ENCODE measurements at places on chromosomes 4 and X.

DNA sequence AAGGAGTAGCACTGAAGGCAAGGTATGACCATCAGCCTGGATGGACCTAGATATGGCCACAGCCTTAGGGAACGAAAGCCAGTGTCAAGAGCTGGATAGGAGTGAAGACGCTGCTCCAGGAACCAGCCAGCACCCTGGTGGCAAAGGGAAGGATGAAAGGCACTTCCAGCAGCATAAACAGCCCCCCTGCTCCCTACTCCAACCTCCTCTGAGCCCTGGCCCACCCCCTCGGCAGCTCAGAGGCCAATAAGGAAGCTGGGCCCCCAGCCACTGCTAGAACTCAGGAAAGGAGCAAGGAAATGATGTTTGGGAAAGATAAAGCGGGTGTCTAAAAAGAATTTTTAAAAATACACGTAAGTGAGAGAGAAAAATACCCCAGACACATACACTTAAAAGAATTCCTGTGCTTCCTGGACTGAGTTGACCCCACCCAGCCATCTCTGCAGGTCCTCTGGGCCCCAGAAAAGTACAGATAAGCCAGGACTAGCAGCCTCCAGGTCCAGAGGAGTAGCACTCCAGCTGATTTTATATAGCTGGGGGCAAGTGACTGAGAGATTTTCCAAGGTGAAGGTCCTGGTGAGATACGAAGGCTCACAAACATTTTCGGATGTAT is 170.4 kb downstream of the SHROOM4 start:
- no peak for DNase-seq

GRCh38 chrX:105658136-105658535 is 164.2 kb upstream of the NRK start:
- DNase-seq: no peak

DNA sequence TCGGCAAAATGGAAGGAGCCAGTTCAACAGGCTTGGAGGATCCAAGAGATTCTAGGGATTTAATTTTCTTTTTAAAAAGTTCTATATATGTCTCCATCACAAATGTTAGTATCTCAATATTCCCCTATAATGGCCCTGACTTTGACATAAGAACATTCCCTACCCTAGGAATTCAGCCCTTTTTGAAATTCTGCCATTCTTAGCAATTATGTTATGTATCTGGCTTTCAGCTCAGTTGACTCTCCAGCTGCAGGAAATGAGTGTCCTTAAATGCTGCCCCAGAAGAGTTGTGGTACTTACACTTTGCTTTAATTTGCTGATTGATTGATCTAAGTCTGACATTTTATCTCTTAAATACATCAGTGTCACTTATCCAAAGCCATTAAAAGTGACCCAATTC is 1454.3 kb downstream of the FSTL5 start:
- no peak for DNase-seq

GRCh38 chrX:567891-568290 is 62.7 kb upstream of the SHOX start:
- no peak for DNase-seq

- no peak for DNase-seq
Observed at GRCh38 chr4:94852616-94853015, 94.9 kb downstream of the BMPR1B start.

- no peak for DNase-seq
Observed at GRCh38 chr4:57075367-57075766, 34.8 kb downstream of the IGFBP7 start.

DNA sequence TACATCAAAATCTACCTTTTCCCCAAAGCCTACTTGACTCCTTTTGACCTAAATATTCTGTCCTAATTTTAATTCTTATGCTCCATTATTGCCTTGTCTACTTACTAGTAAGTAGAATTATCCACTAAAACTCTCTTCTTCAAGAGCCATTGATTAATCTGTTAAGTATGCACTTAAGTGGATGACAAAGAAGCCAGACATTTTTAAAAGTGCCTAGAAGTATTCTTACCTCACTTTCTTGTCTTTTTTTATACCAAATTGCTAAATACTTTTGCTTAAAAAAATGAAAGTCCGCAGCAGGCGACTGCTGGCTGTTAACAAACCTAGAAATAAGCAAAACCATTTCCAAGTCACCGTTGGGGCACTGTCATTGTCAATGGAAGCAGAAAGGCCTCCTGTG is 20.1 kb upstream of the FRMPD4 start:
- no peak for DNase-seq

DNA sequence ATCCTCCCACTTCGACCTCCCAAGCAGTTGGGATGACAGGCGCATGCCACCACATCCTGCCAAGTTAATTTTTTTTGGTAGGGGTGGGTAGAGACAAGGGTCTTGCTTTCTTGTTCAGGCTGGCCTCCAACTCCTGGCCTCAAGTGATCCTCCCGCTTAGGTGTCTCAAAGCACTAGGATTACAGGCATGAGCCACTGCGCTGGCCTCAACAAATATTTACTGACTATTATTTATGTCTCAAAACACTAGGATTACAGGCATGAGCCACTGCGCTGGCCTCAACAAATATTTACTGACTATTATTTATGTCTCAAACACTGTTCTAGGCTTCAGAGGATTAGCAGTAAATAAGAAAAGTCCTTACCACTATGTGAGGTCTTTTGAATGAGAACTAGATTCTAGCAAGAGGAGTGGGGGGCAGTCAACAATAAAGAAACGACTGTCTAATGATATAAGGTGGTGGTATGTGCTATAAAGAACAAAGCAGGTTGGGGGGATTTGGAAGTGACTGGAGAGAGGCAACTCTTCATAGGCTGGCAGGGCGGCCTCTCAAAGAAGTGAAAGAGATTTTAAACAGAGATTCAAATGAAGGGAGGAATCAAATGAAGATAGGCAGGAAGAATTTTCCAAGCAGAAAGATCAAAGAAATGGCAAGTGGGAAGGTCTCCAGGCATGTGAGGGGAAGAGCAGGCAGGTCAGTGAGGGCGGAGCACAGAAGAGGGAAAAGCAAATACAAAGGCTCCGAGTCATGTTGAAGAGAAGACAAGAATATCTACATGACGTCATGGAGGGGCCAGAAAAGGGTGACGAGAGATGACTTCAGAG is 12.7 kb upstream of the ACSL1 start:
- DNase-seq: no peak

DNA sequence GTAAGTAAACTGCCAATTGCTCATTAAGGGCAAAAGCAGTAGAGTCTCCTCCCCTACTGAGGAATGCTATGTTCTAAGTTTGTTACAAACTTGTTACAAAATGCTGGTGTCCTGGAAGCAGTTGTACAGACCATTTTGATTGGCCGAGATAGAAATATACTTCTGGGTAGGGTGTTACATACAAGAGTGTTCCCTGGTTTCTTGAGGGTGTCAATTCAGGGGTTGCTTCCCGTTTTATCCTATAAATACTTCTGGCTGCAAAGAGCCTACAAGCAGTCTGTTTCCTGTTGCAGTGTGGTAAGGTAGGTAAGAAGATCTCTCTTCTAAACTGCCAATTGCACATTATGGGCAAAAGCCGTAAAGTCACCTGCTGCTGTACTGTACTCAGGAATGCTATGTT is 5.7 kb downstream of the TRPC5OS start:
- DNase-seq: no peak

DNA sequence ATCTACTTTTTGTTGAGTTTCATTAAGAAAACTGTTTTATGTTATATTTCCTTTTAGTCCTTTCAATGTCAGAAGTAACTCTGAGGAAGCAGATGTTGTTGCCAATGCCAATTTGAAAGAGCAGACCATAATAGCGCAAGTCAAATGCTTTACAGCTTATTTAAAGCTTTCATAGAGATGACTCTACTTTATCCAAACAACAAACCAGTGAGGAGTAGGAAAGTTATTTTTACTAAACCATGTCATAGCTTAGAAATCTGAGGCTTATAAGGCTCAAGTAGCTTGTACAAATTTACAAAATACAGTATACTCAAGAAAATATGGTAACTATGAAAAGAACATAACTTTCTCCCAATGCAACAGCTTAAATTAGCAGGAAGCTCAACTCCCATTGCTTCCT is 40.1 kb upstream of the SPOCK3 start:
- no peak for DNase-seq

DNA sequence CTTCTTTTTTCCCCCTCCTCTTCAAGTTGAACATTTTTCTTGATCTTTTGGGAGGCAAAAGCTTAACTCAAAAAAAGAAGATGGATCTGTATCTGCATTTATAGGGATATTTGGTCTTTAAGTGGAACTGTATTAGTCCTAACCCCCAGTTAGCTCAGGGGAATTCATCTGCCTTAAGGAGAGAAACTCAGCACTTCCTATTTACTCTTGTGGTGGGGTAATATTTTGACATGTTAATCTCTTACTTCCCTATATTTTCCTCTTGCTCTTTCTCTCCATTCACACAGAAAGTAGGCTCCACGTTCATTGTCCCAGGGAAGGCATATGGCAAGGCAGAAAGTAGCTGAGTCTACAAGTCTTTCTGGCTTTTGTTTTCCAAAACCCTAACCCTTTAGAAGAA is 5.3 kb downstream of the LRRC66 start:
- DNase-seq: no peak

GRCh38 chr4:29262986-29263385 is 1457.2 kb upstream of the PCDH7 start:
- no peak for DNase-seq

DNA sequence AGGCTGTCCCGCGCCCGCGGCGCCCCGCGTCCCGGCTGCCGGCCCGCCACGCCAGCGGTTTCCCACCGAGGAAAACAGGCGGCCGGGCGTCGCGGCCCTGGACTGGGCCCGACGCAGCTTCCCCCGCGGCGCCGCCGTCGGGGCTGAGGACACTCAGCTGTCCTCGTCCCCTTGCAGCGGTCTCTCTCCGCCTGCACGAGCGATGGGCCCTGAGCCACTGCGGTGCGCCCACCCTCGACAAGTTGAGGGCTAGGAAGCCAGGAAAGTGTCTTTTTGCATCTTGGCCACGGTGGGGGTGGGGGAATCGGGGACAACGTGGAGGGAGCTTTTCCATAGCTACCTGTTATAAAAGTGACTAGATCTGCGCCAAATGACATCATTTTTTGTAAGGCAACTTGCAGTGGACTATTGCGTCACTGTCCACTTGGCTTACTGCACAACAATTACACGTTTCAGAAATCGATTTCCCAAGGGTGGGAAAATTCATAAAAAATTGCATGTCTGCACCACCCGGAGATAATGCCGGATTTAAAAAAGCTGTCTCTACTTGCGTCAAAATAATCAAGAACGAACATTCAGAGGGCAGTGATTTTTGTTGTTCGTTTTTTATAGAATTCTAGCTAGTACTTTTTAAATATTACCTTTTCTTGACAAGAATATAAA is 1.1 kb downstream of the KLHL15 start:
- DNase-seq: no peak

DNA sequence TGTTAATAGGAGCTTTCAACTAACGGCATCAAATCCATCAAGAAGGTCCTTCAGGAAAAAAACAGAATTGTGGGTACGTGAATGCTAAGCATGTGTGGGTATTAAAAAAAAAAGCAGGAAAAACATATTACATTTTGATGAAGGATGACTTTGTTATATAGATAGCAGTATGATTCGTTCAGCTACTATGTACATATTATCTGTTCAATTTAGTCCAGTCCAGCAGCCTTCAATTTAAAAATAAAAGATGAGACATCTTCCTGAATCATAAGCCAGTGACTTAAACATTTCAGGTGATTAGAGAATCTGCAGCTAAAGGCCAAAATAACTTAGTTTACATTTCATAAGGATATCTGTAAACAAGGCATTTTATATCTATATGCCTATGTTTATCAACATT is 63.4 kb downstream of the LCORL start:
- DNase-seq: no peak

GRCh38 chrX:87873347-87873941 is 355.8 kb downstream of the KLHL4 start:
- DNase-seq: no peak

Measured in stimulated activated CD8-positive, alpha-beta memory T cell treated with anti-CD3 and anti-CD28 coated beads, Interleukin-4, amount 100 ng/mL, for 1 hour (primary cell).